CD4-positive, alpha-beta T cell treated with Interleukin-10 for 1 hour (primary cell): ENCODE measurements at places on chromosomes 6 and 20.

- no peak for DNase-seq
Measured at GRCh38 chr6:124567401-124567800, 394.8 kb upstream of the RNF217 start.

DNA sequence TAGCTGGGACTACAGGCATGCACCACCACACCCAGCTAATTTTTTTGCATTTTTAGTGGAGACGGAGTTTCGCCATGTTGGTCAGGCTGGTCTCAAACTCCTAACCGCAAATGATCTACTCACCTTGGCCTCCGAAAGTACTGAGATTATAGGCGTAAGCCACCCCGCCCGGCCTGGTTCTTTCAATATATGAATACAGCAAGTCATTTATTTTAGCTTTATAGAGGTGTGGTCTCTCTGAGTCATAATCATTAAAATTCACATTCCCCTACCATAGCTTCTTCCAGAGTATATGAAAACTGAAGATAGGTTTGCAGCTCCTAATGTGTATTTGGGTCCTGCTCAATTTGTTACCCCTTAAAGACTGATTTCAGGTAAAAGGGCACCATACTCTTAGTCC, 88.5 kb upstream of the FAM8A1 start:
- no peak for DNase-seq

GRCh38 chr20:64234291-64234791, 21.2 kb upstream of the PCMTD2 start:
- no peak for DNase-seq

DNA sequence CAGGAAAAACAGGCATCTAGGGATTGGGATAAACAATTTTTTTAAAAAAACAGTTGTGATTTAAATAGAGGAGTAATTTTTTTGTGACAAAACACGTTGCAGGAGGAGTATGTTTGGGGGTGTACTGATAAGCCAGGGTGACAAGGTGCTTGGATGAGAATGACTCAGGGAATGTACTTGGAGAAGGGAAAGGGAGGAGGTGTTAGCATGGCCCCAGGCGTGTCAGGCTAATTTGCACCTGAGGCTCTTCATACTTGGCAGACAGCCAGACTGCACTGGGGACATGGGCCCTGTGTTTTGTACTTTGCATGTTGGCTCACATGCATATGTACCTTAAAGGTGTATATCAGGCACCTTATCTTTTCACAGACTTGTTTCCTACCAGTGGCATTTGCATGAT, 22.8 kb downstream of the PANK2 start:
- DNase-seq: no peak

- no peak for DNase-seq
Measured at GRCh38 chr6:150770637-150771036, 94.9 kb upstream of the MTHFD1L start.

GRCh38 chr6:25315194-25316177, 36.3 kb downstream of the CARMIL1 start:
- no peak for DNase-seq

GRCh38 chr6:100307561-100307960, 157.2 kb downstream of the SIM1 start:
- DNase-seq: no peak

DNA sequence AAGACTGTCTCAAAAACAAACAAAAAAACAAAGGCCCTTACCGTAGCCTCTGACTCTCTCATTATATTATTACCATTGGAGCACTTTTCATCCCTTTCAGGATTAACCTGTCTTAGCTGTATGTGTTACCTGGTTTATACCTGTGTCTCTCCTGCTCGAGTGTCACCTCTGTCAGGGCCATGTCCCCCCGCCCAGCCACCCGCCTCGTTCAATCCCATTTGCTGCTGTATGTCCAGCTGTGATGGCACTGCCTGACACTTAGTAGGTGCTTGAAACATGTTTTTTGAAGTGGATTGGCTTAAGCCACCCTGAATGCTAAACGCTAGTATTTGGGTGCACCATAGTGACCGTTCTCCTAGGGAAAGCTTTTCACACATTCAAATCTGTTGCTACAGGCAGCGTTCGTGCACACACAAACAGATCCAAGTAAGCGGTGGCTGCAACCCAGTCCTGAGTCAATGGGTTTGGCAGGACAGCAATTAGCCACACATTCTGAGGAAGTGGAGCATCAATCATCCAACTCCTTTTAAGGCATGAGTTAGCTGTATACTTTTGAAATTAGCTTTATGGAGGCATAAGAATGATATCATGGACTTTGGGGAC, 98.9 kb upstream of the ZNF217 start:
- DNase-seq: no peak

- no peak for DNase-seq
Measured at GRCh38 chr6:100491952-100492670, 27.4 kb upstream of the SIM1 start.

GRCh38 chr6:35470663-35471120, 2.5 kb downstream of the RPL10A start:
- no peak for DNase-seq

DNA sequence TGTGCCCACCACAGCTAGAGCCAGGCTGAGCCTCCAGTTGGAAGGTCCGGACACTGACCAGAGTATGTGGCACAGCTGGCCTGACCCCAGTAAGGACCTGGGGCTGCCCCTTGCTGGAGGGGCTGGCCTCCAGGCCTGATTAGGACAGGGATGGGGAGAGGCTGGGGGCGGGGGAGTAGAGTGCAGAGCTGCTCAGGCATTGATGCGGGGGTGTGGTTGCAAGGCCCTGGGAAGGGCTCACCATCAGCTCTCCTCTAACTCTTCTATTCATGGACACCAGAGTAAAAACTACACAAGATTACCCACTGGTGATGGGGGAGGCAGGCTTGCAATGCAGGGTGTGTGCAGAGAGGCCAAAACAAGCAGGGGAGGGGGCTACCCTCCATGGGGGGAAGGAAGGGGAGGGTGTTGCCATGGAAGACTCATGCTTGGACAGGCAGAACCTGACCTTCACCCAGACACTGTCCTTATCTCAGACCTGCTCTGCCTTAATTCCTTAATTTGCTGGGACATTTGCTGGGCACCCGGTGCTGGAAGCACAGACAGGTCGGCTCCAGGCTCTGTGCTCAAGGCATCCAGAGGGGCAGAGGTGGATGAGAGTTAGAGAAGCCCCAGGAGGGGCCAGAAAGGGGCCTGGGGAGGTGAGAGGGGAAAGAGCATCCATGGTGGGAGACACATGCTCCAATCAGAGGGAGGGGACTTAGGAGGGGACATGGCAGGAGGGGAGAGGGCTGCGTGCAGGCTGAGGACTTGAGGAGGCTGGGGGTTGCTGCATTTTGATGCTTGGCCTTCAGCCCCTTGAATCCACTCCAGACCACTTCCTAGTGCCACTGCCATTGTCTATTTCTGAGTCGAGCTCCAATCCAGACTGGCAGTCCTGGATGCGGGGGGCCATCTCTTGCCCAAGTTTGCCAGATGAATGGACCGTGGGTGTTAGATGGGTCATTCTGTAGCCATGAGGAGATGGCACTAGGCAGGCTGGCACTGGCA, 7.6 kb upstream of the EMILIN3 start:
- no peak for DNase-seq

DNA sequence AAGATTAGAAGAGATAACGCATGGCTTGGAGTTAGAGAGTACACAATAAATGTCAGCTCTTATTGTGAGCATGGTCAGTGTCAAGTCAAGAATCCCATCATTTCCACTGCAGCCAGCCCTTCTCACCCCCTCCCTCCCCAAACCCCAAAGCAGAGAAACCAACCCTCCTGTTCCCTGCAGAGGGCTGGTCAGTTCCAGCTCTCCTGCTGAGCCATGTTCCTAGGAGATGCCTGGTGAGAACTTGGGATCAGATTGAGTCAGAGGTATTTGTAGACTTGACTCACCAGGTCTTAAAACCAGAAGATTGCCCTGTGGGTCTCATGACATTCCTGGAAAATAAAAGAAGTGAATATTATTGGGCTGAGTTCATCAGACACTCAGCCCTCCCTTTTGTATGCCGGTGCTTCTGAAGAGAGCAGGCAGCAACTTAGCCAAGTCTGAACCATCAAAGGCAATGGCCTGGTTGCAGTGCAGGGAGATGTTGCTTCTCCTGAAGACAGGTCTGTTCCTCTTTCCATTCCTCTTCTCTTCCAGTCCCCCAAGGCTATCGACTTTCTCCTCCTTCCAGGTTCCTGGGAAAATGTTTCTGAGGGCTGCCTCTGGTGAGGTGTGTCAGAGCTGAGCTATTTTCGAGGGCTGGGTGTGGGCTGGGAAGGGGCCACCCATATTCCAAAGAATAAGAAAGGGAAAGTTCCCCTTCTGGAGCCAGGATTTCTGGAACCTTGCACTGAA, 278.2 kb upstream of the SUPT3H start:
- DNase-seq: no peak

DNA sequence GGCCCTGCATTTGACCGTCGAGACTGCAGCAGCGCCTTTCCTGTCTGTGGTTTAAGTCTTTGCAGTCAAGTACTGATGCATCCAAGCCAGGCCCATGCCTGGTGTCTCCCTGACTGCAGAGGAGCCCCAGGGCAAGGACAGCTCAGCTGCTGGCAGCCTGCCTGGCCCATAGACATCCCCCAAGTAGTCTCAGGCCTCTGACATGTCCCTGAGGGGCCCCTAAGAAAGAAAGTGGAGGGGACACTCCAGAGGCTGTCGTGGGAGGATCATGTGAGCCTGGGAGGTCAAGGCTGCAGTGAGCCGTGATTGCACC, 18.0 kb downstream of the HRH3 start:
- no peak for DNase-seq

- DNase-seq: no peak
Measured at GRCh38 chr6:111648100-111648499, 42.4 kb upstream of the TRAF3IP2 start.

DNA sequence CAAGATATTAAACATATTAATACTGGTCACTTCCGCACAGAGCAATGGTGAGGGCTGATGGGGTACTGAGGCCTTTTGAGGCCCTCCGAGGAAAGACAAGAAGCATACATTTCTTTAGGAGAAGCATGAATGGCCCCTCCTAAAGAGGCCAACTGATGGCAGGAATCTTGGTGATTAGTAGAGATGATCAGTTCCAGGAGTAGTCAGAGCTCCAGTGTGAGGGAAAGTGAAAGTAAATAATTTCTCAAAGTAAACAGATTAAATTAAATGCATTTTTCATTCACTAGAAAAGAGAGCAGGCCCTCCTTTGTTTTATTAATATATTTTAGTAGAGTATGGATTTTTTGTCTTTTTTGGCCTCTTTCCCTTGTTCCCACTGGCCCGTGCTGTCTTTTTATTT, 38.2 kb downstream of the NOX3 start:
- no peak for DNase-seq

- no peak for DNase-seq
Measured at GRCh38 chr6:42224222-42225028, 6.8 kb upstream of the MRPS10 start.

GRCh38 chr20:8326191-8326590, 194.1 kb downstream of the PLCB1 start:
- DNase-seq: no peak

DNA sequence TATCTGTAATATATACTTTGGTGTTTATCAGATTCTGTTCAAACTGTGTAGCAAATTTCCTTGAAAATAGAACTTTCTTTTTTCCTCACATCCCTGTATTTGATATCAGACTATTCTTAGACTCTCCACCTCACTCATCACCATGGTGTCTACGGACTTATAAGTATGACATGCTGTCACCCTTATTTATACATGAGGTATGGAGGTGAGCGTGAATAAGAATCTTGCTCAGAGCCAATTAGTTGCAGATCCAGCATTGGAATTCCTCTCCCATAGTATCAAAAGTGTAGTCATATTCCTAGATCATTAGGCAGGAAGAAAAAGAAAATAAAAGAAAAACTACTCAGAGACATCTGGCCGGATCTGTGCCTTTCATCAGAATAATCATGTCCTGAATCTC, 43.0 kb downstream of the TPD52L1 start:
- no peak for DNase-seq

DNA sequence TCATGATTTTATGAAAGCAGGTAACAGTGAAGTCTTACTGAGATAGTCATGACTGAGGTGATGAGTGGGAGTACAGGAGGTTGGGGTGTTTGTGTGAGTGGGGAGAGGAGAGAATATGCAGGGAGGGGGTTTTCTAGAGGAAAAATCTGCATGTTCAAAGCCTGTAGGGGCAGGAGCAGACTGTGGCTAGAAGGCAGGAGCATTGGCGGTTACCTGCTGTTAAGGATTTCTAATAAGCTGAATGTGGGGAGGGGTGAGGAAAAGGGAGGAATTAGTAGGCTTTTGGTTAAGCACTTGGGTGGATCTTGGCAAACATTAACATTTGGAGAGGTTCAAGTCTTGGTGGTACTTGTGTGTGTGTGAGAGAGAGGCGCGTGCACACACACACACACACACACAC, 70.8 kb downstream of the EYA4 start:
- DNase-seq: no peak

- DNase-seq: no peak
Measured at GRCh38 chr20:60857708-60858107, 394.4 kb upstream of the CDH4 start.

DNA sequence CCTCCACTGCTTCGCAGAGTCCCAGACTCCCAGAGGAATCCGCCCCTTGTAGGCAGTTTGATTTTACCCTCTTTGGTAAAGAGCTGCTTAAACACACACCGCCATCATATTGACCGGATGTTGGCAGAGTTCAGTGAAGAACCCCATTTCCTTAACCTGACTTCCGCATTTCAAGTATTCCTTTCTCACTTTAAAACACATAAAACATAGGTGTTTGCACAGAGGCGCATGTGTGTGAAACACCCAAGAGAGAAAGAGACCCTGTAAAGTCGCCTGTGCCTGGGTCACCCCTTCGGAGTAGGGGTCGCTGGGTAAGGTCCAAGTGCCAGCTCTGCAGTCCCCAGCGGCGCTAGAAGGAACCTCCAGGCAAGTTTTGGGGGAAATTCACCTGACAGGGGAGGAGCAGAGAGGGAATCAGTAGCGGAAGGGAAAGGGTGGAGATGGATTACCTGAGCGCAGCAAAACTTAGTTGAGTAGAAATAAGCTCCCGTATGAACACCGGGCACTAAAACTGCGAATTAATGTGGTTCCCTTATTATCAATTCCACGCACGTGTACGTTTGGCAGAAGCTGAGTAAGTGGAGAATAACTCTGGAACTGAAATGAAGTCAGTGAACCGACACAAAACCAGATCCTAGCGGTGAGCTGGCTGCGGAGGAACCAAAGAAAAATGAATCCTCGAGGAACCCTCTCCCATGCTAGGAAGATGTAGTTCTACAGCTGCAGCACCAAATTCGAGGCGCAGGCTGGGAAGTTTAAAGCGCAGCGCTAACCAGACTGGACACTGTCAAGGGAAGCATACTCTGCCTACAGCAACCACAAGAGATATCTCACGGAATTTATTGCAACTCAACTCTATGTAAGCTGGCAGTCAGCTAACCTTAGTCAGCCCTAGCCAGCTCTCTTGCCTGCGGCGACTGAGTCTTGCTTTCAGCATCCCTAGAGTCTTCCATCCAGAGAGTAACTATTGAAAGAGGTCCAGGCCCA, 3.5 kb upstream of the HTR1B start:
- peak; percentile 20 for DNase-seq

DNA sequence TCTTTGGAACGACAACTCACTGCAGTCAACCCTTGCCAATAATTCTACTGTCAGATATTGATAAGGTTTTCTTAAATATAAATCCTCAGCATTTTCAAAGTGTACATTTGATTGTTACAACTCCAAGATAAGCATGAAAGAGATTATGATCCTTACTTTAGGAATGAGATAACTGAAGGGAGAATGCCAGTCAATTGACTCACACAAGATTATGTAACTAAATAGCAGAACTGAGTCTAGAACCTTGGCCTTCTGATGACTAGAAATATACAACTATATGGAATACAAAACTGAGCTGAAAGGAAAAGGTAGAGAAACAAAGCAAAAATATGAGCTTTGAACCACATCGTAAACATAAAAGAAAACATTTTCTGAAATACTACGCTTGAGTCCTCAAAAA, 26.9 kb upstream of the STXBP5 start:
- DNase-seq: no peak
